NCI-H526 (cell line): ENCODE measurements at places on chromosomes 1 and 21.

GRCh38 chr1:224739303-224739996 is 123.3 kb downstream of the CNIH3 start:
- DNase-seq = no peak

- DNase-seq = no peak
These were observed 96.6 kb upstream of the ERRFI1 start for GRCh38 chr1:8122477-8123407.

- no peak for DNase-seq
These were observed 111.2 kb downstream of the SPAG17 start for GRCh38 chr1:118073648-118074435.

GRCh38 chr1:92921031-92922023 is 39.9 kb downstream of the DIPK1A start:
- DNase-seq = no peak

- no peak for DNase-seq
These were observed 16.8 kb downstream of the APP start for GRCh38 chr21:26153758-26154157.

DNA sequence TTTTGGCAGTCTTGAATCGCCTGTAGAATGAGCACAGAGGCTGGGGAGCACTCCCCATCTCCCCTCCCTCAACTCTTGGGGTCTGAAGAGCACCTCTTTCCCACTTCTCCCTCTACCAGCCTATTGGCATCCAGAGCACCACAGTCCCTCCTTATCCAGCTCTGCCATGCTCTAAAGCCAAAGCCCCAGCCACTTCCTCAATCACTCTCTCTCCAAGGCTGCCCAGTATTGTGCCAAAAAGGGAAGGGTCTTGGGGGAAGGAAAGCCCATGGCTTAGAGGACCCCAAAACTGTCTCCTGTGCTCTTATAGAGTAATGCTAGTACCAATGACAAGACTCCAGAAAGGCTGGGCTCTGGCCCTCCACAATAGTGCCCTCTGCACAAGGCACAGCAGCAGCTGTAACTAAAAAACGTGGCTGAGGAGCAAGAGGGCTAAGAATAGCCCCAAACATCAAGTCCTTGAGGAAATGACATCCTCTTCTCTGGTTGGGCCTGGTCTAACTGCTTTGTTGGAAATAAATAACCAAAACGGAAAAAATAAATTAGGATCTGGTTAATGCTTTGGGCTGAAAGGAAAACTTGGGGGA is 28.4 kb downstream of the SLC27A3 start:
- DNase-seq = no peak
